ENCODE measurements at places on chromosomes 12 and 14.

DNA sequence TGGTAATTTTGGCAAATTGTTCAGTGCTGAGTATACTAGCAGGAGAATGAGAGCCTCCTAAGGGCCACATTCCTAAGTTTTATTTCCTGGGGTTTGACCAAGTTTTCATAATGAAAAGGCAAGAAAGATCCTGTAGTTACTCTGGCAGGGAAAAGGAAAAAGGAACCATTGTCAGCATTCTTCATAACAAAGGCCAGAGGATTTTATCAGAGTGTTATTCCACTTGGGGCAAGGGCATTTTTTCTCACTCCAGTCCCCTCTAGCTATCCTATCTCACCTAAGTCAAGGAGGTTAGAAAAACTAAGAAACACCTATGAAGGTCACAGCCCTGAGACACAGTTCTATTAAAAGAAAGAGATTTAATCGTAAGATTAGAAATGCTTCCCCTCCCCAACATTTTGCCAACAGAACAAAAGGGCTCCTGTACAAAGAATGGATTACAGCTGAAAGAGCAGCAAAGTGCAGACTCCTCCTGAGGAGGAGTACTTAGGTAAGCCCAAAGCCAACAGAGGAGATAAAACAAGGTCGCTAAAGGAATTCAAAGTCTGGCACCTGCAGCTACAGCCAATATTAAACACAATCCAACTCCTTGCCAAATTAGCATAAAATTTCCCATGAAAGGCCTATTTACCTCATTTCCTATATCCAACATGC lies 162.4 kb downstream of the GALC start:
- no peak for DNase-seq

- no peak for DNase-seq
These were observed 16.7 kb upstream of the TMEM260 start for GRCh38 chr14:56562883-56563282.

GRCh38 chr12:47987411-47988072 lies 16.7 kb downstream of the COL2A1 start:
- DNase-seq = no peak

GRCh38 chr12:43115441-43116160 lies 436.4 kb downstream of the ADAMTS20 start:
- no peak for DNase-seq

DNA sequence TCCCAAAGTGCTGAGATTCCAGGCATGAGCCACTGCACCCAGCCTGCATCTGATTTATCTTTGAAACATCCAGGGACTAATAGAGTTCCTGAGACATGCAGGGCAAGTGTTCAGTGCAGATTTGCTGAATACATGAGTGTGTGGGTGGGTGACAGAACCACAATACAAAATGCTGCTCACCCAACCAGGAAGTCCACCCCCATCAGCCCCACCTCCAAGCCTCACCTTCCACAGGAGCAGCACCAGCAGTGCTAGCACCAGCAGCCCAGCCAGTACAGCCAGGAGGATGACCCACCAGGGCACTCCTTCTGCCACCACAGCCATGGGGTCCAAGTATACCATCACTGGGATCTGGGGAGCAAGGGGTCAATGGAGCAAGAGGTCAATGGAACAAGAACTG lies 20.0 kb downstream of the ITGA7 start:
- DNase-seq = no peak

DNA sequence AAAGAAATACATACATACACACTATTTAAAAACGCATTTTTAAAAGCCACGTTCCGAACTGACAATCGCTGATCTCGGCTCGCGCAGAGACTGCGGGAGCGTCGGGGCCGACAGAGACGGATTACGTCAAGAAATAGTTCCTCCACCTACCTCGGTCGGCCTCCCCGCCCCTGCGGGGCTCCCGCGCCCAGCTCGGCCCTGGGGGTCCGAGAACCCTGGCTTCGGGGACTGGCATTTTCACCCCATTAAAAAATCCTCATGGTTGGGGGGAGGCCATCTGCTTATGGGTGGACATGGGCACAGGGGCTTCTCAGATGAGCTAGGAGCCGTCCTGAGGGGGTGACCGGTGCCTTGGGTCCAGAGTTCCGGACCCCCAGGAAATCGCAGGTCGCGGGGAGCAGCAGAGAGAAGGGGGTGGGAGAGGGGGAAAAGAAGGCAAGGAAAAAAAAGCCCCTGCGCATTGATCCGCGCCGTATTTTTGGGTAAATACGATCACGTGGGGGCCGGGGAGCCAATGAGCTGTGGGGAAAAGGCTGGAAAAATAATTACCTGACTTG lies 324 bp upstream of the HOXC9 start:
- peak; percentile 79 for DNase-seq

DNA sequence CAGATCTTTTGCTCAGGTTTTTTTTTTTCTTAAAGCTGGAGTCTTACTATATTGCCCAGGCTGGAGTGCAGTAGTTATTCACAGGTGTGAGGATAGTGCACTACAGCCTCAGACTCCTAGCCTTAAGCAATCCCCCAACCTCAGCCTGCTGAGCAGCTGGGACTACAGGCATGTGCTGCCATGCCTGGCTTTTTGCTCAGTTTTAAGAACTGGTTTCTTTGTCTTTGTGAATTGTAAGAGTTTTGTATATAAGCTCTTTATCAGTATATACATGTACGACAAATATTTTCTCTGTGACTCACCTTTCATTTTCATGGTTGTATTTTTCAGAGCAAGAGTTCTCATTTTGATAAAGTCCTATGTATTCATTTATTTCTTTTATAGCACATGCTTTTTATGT lies 33.3 kb upstream of the C2CD5 start:
- no peak for DNase-seq

DNA sequence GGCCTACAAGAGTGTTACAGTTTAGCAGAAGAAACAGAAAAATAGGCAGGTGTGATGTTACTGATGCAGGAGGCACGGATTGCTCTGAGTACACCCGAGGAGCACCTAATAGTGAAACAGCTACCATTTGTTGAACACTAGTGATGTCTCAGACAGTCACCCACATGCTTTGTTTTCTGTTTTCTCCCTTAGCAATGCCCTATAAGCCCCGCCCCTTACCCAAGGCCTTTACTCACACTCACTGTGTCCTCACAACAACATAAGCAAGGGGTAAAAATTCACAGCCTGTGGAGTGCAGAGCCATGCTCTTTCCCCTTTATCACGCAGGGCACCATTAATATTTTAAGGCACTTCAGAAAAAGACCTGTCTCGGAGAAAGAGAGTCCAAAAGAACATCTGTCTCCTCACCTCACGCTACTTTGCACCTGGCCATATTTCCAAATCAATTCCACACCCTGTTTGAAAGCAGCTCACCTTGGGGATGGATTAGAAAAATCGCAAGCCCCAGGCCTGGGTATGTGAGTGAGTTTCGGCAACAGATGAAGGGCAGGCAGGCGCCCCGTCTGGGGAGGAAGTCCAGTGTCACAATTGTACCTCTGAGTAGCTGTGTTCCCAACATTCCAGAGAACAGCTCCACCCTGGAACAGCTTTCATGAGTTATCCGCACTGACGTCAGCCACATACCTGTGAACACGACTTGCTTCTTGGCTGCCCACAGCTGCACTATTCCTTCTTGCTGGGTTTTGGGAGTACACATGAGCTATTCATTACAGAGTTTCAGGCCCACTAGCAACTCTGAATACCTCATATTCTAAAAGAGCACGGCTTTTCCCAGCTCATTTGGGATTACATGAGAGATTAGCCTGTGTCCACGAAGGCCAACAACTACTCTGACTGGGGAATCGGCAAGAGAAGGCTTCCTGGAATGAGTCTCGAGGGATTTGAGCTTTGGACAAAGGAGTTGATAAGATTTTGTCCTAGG lies 26.0 kb downstream of the MAPK1IP1L start:
- DNase-seq = peak; percentile 60

GRCh38 chr12:51449580-51450246 lies 25.1 kb downstream of the SLC4A8 start:
- no peak for DNase-seq

DNA sequence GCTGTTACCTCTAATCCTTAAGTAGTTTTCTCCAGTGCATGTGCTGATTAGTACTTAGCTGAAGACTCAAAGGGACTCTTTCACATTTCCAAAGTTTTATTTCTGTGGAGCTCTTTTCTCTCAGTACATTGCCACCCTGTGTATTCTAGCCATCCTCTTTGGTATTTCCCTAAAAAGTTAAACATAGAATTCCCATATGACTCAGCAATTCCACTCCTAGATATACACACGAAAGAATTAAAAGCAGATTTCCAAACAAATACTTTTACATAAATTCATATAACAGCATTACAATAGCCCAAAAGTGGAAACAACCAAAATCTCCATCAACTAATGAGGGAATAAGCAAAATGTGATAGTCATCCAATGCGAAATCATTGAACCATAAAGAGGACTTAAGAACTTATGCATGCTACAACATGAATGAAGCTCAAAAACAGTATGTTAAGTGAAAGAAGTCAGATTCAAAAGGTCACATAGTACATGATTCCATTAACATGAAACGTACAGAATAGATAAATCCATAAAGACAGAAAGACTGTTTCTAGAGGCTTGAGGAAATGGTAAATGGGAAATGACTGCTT lies 9.0 kb upstream of the NOVA1 start:
- no peak for DNase-seq

GRCh38 chr14:91061056-91061887 lies 831 bp upstream of the RPS6KA5 start:
- DNase-seq = peak; percentile 20

DNA sequence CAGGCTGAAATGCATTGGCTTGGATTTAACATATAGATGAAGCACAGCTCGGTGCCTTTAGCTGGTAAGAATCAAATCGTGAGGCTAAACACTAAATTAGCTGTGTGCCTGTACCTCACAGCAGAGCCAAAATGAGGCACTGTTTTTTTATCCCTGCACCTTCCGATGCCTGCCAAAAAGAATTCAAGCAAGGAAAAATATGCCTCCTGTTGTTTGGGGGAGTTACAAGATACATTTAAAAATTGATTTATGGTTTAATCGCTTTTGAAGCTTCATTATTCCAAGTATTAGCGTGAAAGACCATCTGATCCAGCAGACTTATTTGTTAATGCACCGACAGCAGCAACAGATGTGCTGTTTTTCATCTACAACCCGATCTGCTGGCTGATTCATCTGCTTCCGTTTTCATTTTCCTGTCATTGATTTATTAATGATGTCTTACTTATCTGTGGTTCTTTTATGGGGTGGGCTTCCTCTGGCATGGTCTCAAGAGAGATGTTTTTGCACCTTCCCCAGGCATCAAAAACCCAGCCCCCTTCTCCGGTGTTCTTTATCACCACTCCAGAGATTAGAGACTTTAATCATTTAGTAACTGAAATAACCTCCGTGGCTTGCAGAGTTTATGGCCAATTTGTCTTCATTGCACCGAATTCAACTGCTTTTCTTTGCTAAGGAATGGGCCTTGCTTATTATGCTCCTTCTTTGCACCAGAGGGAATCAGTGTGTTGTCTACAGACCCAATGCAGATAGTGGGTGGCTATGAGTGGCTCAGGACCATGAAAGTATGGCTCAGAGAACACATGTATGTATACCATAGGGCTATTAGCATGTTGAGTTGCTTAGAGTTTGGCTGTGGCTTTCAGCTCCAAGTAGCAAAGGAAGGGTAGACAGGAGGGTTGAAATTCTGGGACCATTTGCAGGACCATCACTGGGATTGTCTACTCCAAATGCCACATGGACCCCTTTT lies 166.8 kb upstream of the TMEM260 start:
- no peak for DNase-seq

GRCh38 chr12:62606654-62607053 lies 140.0 kb downstream of the MON2 start:
- no peak for DNase-seq

DNA sequence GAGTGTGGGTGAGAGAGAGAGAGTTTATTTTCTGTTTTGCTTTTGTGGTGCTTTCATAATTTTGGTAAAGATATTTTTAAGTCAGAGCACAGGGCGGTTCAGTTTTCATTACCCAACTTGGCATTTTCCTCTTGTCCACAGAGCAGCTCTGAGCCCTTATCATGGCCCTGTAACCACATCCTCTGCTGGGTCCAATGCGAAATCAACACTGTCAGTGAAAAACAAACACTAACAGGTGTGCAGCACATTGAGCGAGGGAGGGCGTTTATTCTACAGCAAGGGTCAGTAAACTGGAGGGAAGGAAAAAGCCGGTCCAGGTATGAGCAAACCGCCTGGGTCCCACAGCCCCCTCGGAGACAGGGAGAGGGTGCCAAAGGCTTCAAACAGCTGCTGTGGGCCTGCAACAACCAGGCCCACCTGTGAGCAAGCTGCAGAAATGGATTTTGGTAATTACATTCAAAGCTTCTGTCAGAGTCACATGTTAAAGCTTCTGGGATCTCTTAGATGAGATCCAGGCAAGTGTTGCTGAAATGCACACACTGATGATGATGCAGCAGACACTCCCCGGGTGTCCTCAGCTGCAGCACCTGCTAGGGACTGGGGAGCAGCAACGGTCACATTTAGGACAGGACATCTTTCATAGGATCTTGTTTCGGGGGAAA lies 132.7 kb upstream of the DYRK2 start:
- DNase-seq = peak; percentile 91

- no peak for DNase-seq
These were observed 4.8 kb downstream of the RPL10L start for GRCh38 chr14:46646796-46647195.

DNA sequence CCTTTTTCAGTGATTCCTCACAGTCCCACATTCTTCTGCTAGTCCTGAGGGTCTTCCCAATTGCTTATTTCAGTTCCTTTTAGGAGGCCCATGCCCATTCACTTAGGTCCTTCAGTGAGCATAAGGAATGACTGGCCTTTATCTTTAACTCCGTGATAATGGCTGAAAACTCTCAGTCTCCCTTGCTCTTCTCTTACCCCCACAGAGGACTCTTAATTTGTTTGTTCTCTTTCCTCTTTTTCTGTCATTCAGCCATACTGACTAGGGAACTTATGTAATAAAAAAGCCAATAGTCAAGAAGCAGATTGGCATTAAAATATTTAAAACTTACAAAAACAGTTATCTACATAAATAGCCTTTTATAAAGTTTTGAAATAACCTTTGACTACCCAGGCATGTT lies 17.1 kb upstream of the VDR start:
- no peak for DNase-seq

DNA sequence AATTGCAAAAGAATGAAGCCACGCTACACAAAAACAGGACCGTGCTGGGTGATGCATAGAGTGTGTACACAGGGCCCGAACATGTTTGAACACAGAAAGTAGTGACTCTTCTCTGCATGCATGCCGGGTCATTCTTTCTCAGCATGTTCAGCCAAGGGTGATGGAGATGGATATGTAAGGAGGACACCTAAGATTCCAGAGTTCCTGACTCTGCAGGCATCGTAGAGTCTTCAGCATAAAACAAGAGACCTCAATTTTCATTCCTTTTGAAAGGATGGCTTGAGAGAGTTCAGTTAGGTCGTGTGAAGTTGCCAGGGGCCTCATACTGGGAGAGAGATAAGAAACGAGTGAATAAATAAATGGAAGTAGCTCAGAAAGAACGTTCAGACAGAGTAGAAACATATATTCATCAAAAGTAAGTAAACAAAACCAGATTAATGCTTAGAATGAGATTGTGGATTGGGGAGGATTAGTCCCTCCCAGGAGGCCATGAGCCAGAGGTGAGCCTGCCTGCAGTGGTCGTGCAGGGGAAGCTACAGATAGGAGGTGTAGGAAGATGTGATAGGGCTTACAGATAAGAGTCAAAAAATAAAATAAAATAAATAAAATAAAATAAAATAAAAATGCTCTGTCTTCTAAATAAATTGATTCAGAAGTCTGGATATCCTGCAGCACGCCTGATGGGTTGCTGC lies 27.6 kb upstream of the SEL1L start:
- DNase-seq = no peak

All from SJCRH30 (cell line).